ENCODE measurements at places on chromosomes 1 and 21.

GRCh38 chr1:20124456-20125057, 5.2 kb upstream of the PLA2G2D start:
- no peak for DNase-seq

DNA sequence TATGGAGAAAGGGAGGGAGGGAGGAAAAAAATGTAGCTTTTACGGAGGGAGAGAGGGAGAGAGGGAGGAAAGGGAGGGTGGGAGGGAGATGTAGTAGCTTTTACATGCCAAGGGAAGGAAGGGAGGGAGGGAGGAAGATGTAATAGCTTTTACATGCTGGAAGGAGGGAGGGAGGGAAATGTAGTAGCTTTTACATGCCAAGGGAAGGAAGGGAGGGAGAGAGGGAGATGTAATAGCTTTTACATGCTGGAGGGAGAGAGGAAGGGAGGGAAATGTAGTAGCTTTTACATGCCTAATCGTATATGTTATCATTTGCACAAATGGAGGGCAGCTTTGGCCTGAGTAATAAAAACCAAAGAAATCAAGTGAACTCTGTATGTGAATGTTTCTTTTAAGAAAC, 35.6 kb downstream of the EEIG2 start:
- no peak for DNase-seq

- DNase-seq, result no peak
Measured at GRCh38 chr1:185556561-185556960, 177.6 kb upstream of the HMCN1 start.

GRCh38 chr1:201126832-201127754, at the start of gene ASCL5:
Gene ASCL5, minus strand, starts transcription at chr1:201127184. Its CDS starts 11,812 bp downstream, at chr1:201115372.
- DNase-seq, result no peak

- no peak for DNase-seq
Measured at GRCh38 chr1:227726924-227727599, 8.0 kb downstream of the JMJD4 start.

GRCh38 chr1:21278208-21278859, 11.9 kb downstream of the ECE1 start:
- DNase-seq, result peak; percentile 75

DNA sequence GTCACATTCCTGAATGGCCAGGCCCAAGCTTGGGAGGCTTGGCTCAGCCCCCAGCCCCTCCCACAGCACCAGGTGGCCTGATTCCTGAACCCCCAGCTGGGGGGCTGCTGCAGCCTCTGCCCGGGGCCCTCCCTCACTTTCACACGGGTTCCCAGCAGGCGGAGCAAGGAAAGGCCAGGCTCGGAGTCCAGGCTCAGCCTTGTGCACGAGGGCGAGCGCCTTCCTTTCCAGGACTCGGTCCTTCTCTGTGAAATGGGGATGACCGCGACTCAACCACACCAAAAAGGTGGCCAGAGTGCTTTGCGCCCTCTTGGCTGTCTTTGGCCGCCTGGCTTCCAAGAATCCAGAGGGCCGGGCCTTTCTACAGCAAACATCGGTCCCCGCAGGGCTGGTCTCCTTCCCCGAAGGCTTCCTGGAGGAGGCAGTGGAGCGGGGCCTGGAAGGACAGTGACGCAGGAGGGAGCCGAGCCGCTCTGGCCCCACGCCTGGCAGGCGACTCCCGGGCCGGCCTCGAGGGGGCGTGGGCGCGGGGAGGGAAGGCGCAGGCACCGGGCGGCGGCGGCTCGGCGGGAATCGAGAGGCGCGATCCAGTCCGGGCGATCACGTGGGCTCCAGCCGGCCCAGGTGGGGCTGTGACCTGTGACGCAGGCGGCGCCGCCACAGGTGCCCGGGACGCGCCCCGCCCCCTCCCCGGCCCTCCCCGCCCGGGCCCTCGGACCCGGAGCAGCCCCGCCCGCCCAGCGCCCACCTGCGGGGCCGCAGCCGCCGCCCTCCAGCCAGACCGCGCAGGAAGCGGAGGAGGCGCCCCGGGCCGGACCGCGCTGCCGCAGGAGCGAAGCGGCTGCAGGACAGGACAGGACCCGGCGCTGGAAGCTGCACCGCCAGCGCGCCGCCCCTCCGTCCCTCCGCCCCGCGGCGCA, at the start of gene ARHGEF16:
Gene ARHGEF16, plus strand, starts transcription at position 775 of the 920 bp plus-strand sequence. CDS start 8,420 bp downstream, outside the sequence.
- DNase-seq, result no peak

GRCh38 chr1:171434717-171435346, 50.5 kb upstream of the PRRC2C start:
- no peak for DNase-seq

DNA sequence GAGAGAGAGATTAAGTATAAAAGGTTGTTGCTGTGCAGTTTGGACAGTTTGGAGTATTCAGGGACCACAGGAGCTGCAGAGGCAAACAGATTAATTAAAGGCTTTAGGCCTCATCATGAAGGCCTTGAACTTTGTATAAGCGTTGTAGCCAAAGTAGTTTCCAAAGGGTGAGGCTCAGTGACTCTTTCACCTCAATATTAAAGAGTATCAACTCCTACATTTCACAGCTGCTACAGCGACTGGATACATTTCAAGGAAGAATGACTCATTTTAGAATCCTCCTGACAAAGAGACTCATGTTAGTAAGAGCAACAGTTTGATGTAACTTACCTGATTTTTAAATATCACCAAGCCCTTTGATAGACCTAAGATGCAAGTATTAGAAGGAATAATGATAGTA, 355.5 kb downstream of the HLX start:
- no peak for DNase-seq

DNA sequence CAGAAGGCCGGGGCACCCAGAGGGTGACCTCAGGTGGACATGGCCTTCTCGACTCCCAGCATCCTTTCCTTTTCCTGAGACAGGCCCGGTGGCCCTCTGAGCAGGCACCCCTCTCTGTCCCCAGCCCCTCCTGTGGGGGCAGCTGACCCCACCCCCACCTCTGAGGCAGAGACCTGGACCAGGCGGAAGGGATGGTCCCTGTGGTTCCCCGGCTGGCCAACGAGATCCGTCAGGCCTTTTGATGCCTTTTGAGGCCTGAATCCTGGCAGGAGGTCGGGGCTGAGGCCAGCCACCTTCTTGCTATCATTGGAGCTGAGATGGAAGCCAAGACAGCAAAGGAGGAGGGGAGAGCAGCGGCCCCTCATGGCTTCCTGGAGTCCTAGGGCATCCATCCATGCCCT, 50.2 kb upstream of the ACTRT2 start:
- DNase-seq, result no peak

DNA sequence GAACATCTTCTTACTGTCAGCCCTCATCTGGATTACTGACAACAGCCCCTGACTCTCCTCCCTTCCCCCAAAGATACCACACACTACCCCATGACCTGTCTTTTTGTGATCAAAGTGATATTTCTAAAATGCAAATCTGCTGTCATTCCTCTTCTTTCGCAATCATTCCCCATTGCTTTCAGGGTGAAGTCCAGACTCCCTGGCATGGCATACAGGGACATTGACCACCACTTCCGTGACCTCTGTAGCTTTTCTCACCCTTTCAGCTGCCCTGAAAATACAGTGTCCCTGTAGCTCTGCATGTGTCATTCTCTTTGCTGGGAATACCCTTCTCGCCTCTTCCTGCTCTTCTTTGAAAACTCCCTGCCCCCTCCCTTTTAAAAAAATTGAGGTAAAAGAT, 4.1 kb downstream of the SERINC2 start:
- no peak for DNase-seq

DNA sequence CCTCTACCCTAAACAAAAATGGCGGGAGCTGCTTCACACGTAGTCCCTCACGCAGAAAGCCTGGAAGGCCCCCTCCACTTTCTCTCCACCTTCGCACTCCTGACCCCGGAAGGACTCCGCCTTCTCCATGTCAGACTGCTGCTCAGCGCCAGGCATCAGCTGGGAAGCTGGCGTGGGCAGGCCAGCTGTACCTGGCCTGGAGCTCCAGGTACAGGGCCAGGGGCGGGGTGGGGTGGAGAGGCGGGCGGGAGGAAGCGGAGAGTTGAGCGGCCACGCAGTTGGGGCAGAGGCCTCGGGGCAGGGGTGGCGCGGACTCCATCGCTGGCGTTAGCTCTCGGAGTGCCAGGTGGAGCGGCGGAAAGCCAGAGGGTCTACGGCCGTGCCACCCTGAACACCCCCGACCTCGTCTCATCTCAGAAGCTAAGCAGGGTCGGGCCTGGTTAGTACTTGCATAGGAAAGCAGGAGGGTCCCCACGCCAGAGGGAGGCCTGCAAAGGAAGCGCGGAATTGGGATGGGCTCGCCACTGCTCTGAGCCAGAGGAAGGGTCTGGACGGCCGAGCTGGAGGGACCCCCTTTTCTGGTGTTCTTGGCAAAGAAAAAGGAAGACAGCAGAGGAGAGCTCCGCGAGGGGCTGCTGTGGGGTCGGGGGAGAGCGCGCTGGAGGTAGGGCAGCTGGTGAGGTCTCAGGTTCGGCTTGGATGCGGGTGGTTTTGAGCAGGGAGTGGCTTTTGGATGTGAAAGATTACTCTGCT, at the start of gene MIGA1:
Gene MIGA1, plus strand, starts transcription at position 121 of the 753 bp plus-strand sequence. CDS start 3,604 bp downstream, outside the sequence.
- DNase-seq, result peak; percentile 95

DNA sequence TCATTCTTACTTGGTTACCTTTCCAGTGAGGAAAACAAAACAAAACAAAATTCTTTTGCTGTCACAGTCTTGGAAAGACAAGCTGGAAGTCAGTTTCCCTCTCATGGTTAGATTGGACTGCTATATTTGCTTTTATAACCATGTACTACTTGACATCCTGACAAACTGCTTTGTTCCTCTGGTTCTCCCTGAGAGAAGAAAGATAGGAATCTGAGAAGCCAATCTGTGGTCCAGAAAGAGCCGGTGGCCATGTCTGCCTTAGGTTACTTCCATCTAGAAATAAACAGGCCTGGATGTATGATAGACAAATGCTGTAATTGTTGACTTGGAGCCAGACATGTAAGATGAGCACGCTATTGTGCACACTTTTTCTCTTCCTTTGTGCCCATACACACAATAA, 330.0 kb downstream of the BRINP3 start:
- DNase-seq, result no peak

DNA sequence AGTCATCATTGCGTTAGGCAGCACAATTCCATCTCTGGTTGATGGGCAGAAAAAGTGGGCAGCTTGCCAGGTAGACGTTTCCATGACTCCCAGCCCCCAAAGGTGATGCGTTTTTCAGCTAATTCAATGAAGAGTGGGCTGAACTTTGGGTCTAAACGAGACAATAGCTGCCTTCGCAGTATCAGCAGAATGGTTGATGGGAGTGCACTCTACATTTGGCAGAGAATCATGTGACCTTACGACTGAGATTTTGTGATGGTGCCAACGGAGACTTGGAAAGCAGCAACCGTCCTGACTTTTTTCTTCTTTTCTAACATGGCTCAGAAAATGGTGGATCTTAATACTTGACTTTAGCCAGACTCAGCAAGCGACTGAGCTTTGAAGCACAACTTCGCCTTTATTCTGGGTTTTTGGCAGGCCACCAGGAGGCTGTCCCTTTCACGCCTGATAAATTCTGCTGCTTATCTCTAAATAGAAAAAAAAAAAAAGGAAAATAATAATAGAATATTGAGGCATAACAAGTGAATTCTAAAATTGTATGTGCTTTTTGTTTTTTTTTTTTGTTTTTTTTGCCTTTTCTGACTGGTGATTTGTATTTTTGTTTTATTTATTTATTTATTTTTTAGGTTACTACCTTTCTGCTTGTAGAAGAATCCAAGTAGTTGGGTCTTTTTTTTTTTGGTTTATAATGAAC, 804.8 kb downstream of the USP25 start:
- peak; percentile 88 for DNase-seq

DNA sequence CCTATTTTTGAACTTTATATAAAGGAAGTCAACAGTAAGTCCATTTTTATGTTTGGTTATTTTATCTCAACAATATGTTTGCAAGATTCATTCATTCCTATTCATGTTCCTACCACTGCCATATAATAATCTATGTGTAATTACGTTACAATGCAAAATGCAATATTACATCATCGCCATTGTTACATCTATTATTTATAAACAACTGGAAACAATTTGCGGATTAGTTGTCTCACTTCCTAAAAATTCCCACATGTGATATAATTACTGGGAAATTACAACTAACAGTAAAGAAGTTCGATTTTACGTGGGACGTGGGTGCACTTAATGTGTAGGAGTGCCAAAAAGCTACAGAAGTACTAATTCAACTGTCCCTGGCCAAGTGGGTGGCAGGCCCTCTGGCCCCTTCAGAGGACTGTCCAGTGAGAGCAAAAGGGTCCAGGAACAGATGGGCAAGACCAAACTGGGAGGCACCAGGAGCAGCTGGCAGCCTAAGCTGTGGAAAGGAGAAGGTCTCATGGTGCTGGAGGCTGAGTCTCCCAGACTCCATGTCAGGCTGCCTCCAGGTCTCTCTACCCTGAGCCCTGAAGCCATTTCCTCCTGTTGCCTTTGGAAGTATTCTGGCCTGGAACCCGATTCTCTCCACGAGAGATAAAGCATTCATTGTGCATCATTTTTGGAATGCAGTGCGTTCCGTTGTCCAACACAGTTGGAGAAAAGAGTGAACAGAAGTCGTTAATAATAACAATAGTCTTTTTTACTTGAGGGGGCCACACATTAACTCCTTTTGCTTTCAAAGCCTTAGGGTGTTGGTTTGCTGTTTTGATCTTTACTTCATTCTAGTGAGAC, 42.9 kb downstream of the TNNT2 start:
- no peak for DNase-seq

- peak; percentile 66 for DNase-seq
Measured at GRCh38 chr1:119582801-119583200, 65.3 kb downstream of the ZNF697 start.

- DNase-seq, result no peak
Measured at GRCh38 chr1:156599811-156600210, 1.5 kb downstream of the GPATCH4 start.

DNA sequence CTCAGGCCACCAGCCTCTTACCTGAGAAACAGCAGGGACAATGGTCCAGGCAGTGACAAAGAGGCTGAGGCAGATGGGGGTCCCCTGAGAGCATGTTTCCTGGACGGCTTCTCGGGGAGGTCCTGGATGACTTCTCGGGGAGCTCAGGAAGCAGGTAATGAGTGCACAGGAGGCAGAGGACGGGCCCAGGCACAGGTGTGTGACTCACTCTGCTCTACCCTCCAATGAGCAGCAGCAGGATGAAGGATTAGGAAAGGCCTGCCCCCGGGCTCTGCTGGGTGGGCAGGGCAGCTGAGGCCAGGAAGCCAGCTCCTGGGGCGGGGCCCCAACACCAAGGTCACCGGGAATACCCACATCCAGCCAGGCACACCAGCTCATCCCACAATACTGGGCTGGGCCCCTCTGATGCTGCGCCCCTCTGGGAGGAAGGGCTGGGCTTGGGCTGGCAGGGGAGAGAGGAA, 17.2 kb upstream of the PTAFR start:
- DNase-seq, result no peak

DNA sequence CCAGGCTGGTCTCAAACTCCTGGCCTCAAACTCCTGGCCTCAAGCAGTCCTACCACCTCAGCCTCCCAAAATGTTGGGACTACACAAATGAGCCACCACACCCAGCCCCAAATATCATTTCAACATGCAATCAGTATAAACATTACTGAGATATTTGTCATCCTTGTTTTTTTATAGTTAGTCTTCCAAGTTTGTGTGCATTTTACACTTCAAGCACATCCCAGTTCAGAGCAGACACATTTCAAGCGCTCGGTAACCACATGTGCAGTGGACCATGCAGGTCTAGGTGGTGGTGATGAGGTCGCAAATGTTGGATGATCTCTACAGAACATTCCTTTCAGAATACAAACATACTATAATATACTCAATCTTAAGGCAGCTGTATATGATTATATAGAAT, 23.8 kb upstream of the APP start:
- no peak for DNase-seq
